Left ventricle myocardium superior (tissue), 1 donor: ENCODE measurements at places on chromosomes 6 and 20.

- no peak for DNase-seq
These were observed 204.3 kb downstream of the SMOC2 start for GRCh38 chr6:168645326-168645725.

- no peak for DNase-seq
These were observed 11.5 kb downstream of the LPIN3 start for GRCh38 chr20:41352106-41352505.

GRCh38 chr6:162074641-162075275 is 652.8 kb downstream of the PRKN start:
- DNase-seq: no peak

- no peak for DNase-seq
These were observed 626.1 kb downstream of the COL12A1 start for GRCh38 chr6:74579794-74580193.

DNA sequence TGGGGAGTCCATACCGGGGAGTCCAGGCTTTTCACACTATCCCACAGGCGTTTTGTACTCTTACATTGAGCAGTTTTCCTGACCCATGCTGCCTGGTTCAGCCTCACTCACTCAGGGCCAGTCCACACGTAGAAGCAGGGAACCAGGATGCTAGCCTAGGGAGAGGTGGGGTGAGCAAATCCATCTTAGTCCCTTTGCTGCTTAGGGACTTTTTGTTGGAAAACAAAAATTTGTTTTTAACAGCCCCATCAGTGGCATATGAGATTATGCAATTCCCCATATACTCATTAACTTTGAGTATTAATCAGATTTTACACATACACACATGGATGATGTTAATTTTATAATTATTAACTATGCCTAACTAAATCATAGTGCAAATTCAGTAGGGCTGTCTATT is 84.2 kb downstream of the EZR start:
- DNase-seq: no peak
